Putamen (tissue), 1 donor: ENCODE measurements at places on chromosomes 13 and 19.

DNA sequence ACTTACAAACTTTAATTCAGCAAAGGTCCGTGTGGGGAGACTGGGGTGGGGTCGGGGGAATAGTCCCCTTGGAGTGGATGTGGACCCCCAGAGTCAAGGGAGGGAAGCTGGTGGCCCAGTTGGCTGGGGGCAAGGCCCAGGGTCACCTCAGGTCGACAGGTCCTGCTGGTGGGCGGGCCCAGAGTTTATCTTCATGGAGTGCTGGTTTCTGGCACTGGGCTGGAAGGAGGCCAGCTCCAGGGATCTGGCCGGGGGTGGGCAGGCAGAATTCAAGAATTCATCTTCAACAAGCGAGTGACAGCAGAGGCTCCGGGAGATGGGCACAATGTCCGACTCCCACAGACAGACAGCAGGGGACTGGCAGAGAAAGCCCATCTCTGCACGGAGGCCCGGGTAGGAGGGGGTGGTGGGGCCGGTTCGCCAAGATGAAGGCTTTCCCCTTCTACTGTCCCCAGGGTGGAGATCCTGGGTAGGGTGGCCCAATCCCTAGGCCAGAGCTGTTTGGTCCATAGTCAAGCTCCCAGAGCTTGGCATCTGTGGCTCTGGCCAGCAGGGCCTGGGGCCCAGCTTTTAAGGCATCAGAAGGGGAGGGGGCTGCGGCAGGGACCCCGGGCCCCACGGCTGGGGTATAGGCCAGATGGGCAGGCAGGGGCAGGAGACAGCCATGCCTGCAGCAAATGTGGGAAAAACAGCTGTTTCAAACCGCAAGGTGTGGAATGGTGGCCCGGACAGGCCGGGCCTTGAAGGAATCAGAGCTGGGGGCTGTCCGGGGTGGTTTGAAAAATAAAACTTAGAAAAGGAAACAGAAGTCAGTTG, 622 bp upstream of the FDX2 start:
- no peak for DNase-seq

- DNase-seq, result no peak
Observed at GRCh38 chr19:52198678-52199077, 8.8 kb downstream of the PPP2R1A start.

- no peak for DNase-seq
Observed at GRCh38 chr13:110286833-110287819, 19.8 kb downstream of the COL4A1 start.

DNA sequence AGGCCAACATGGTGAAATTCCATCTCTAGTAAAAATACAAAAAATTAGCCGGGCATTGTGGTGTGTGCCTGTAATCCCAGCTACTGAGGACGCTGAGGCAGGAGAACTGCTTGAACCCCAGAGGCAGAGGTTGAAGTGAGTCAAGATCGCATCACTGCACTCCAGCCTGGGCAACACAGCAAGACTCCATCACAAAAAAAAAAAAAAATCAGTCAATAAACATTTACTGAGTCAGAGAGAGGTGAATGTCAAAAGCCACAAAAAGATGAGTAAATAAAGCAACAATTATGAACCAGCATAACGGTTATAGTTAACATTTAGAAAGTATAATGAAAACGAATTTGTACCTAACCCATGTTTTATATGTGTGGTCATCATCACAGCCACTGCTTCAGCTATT, 23.1 kb downstream of the PSPC1 start:
- no peak for DNase-seq

GRCh38 chr13:90107661-90108060, 1239.8 kb upstream of the MIR17HG start:
- DNase-seq, result no peak

DNA sequence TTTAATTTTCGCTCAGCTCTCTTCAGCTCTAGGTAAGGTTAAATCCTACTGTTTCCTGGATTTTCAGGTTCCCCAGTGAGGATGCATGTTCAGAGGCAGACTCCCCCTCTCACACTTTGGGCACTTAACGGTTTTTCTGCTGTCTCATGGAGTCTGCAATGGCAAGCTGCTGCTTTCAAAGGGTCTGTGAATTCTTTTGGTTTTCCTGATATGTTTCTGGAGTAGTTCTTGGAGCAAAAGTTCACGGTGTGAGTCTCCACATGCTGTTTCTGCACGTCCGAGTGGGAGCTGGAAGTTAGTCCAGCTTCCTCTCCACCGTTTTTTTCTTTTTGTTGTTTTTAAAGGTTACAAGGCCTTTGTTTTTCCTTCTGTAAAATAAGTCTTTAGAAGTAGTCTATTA, 35.4 kb downstream of the DNAJC15 start:
- DNase-seq, result no peak

DNA sequence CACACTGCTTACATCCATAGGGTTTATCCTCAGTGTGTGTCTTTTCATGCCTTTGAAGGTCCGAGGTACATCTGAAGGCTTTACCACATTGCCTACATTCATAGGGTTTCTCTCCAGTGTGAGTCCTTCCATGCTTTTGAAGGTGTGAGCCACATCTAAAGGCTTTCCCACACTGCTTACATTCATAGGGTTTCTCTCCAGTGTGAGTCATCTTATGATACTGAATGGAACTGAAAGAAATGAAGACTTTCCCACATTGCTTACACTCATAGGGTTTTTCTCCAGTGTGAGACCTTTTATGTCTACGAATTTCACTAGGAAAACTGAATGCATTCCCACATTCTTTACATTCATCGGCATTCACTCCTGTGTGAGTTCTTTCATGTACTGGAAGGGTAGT, 7.1 kb downstream of the ZNF20 start:
- DNase-seq, result no peak

DNA sequence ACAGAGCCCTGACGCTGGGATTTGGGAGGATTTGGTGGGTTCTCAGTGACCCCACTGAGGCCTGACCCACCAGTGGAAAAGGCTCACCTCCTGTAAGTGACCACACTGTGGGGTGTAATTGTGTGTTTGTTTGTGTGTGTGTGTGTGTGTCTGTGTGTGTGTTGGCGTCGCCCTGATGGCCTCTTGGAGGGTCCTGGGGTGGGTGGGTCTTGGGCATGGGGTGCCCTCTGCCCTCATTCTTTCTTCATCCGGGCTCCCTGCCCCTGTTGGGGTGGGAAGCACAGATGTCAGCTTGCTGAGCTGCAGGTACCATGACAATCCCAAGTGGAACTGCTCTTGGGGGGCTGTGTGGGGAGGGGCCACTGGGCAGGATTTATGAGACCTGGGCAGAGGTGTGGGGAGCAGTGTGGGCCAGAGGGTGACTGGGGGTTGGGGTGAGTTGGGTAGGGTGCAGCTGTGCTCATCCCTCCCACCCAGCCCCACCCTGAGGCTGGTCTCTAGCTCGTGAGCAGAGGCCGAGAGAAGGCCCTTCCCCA, 22.8 kb downstream of the WTIP start:
- DNase-seq, result no peak

- DNase-seq, result no peak
Observed at GRCh38 chr13:45728759-45729158, 26.6 kb downstream of the CBY2 start.

- no peak for DNase-seq
Observed at GRCh38 chr13:28587174-28587540, 71.8 kb upstream of the POMP start.

- DNase-seq, result no peak
Observed at GRCh38 chr19:38072776-38073750, 151.0 kb downstream of the DPF1 start.

DNA sequence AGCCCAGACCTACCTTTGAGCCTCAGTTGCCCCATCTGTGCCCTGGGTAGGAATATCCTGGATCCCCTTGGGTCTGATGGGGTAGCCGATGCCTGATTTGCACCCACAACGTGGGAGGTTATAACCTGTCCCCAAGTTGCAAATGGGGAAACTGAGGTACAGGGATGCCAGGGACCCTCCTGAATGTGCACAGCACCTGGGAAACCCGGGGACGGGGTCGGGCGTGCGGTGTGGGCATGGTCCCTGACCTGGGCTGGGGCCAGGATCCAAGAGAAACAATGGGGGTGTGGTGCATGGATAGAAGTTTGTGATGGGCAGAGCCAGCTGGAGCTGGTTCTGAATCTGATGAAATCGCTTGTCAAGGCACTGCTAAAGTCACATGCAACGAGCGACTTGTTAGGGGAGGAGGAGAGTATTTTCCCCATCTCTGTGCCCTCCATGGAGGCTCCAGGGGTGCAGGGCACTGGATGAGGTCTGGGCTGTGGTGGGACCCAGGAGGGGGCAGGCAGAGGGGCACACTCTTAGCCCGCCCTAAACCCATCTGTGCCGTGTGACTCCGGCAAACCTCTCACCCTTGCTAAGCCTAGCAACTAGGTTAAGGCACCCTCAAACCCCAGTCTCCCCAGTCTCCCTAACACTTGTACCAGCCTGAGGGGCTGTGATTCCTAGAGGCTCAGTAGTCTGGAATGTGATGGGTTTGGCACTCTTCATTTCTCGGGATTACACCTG, 749 bp downstream of the GDF15 start:
- no peak for DNase-seq

- DNase-seq, result no peak
Observed at GRCh38 chr13:113357529-113357928, 6.4 kb downstream of the GRTP1 start.

- no peak for DNase-seq
Observed at GRCh38 chr13:32587811-32588170, 1.5 kb downstream of the PDS5B start.
